ENCODE measurements at places on chromosomes 6 and 20.
A peak's percentile ranks its signal among the peaks of the same experiment; 100 is the strongest.

DNA sequence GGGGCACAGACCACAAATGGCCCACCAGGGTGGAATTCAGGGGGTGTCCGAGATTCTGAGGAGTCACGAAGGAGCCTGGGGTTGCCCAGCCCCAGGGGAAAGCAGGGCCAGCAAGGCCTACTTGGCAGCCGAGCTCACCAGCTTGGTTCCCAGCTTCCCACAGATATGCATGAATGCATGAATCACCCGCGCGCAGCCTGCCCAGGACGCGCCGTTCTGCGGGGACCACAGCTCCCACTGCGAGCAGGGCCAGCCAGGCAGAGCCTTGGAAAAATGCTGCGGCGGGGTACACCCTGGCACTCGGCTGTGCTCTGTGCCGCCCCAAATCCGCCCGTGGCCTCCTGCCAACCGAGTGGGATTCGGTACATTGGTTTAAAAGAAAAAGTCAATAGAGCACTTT is 211.0 kb downstream of the NFATC2 start:
- DNase-seq = peak; percentile 82

- DNase-seq = no peak
These were observed 410.1 kb downstream of the TBC1D32 start for GRCh38 chr6:120924214-120924613.

DNA sequence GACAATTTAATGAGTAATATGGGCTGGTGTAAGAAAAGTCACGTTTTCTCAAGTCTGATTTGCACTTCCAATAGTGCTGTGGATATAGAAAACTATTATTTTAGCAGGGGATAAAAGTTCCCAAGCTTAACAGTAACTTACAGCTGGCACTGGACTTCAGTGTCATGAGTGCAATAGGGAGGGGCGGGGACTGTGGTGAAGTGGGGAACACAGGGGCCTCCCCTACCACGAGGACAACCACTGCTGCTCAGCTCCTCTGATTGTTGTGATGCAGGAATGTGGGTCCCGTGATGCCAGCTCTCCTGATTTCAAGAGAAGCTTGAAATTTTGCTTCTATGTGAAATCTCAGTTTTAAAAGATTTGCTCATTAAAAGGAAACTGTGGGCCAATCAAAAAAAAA is 24.0 kb downstream of the SLC13A3 start:
- DNase-seq = no peak

GRCh38 chr20:12229891-12230290 is 312.2 kb downstream of the BTBD3 start:
- DNase-seq = no peak

DNA sequence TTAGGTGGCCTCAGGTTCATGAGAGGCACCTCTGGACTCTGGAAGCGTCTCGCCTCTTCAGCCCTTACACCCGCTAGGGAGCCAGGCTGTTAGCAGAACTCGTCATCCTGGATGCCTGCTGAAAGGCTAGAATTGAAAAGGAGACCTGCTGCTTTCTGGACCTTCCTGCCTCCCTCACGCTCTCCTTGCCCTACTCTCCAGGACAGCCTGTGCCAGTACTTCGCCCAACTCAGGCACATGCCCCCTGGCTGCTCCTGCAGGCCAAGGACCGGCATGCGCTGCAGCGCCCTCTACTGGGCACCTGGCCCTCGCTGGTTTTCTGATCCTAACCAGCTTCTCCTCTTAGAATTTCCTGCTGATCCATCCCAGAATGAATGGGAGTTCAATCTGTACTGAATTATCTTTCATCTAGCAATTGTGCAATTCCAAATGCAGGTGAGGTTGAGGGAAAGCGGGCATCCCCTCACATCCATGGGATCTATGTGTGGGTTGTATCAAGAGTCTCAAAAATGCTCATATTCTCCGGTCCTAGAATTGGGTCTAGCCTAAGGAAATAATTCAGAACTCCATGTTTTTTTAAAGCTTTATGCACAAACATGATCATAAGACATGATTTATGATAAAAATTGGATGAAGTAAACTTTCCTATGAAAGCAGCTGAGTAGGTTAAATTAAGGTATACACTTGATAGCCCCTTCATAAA is 78.0 kb downstream of the PTPN1 start:
- DNase-seq = peak; percentile 32

- no peak for DNase-seq
These were observed 2.3 kb downstream of the NKAIN2 start for GRCh38 chr6:123805921-123806320.

DNA sequence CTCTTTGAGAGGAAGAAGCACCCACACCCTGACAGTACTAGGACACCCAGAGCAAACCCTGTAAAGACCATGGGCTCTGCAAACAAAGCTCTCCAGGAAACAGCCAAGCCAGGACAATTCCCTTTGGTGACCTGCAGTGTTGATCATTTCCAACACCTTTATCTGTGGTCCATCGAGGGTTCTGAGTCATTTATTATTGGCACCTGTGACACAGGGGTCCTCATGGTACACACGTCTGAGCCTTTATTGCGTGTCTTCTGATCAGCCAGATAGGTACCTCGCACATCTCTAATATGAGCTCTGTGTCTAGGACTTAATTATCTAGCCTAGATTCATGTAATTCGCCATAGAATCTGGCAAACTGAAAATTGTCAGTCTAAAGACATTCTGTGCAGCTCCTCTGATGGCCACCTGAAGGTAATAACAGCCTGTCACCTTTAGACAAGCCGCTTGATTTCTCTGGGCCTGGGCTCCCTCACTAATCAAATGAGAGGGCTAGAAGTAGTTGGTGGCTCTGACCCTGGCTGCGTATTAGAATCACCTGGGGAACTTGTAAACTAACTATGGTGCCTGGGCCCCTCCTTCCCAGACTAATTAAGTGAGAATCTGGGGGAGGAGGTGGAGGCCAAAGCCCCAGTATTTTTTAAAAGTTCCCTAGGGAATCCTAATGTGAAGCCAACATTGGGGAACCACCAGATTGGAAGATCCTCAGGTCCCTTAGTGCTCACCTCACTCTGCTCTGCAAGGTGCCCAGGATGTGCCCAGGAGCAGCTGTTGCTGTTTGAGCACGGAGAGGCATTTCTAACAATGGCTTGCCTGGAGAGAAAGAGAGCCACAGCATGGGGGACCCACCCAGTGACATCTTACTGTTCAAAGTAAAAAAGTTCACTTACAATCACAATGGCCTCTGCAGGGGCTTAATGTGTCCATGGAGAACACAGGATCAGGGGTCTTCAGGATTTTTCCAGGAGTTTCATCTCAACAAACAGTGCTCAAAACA is 122.0 kb upstream of the ARID1B start:
- DNase-seq = no peak

DNA sequence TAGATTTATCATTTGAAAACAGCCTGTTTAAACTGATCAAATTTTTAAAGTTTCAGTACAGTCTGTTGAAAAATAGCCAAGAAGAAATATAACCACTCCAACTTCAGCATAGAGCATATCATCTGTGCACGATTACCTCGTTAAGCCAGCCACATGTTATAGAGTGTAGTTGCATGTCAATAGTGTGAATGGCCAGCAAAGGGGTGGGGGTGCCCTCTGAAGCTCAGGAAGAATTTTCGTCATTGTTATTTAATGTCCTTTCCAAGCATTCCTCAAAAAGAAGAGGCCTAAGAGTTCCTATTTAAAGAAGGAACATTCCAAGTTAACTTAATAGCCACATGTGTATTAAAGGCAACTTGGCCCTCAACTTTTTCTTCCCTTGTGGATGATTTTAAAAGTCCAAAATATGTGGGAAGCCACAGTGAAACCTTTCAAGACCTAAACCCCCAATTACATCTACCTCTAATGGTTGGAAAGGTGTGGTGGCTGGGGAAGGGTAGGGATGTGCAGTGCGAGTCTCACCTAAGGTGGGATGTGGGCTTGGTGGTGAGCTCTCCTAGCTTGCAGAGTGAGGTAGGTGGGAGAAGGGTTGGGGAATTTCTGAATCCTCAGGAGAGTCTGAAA is 1.8 kb upstream of the CCN2 start:
- DNase-seq = no peak

GRCh38 chr6:110799189-110799588 is 16.1 kb downstream of the CDK19 start:
- no peak for DNase-seq

- DNase-seq = no peak
These were observed 16.2 kb upstream of the VAPB start for GRCh38 chr20:58372806-58373205.

DNA sequence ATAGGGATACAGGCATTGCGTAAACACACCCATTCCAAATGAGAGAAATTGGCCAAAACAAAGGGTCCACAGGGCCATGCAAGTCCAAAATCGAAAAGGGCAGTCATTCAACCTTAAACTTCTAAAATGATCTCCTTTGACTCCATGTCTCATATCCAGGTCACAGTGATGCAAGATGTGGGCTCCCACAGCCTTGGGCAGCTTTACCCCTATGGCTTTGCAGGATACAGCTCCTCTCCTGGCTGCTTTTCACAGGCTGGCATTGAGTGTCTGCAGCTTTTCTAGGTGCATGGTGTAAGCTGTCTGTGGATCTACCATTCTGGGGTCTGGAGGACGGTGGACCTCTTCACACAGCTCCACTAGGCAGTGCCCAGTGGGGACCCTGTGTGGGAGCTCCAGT is 744.5 kb downstream of the QKI start:
- DNase-seq = no peak

- DNase-seq = no peak
These were observed 27.0 kb downstream of the CBFA2T2 start for GRCh38 chr20:33516882-33517281.

DNA sequence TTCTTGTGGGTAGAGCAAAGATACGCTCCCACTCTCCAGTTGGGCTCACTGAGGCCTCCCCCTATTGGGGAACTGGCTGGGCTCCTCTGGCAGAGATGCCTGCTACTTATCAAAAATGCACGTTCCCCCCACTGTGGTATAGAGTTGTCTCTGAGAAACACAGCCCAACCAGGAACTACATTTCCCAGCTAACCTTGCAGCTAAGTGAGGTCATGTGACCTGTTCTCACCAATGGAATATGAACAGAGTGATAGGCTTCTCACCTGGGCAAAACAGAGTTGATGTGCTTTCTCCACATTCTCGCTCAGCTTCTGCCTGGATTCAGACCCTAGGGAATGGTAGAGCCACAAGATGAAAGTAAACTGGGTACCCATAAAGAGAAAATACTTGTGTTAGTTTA is 49.1 kb upstream of the PTPRT start:
- DNase-seq = no peak

GRCh38 chr6:70186461-70186860 is 116.4 kb downstream of the COL9A1 start:
- no peak for DNase-seq

DNA sequence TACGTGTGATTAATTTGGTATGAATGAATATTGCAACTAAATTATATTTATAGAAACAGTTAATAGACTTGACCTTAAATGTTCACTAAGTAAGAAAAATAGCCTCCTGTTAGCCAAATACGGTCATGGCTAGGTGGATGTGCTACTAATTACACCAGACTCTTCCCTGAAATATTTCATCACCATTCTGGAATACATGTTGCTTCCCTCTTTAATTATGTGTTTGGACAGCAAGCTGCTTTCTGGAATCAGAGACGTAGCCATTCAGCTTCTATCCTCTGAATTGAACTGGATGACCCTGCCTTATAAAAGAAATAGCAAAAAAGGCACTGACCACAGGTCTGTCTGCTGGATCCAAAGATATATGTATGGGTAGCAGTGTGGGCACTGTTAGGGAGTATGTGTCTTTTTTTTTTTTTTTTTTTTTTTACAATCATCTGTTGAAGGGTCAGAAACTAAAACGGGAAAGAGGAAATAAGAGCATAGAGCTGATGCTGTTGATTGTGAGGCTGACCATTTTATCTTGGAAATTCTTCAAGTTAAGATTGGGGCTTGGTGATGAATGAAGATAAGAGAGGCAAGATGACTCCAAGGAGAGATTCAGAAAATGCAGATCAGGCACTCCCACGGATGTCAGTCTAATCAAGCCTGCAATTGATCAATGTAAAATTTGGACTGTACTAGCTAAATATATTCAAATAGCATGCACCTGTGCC is 283.2 kb upstream of the HSF2 start:
- no peak for DNase-seq

- no peak for DNase-seq
These were observed 157.7 kb downstream of the COL9A1 start for GRCh38 chr6:70145178-70145577.

DNA sequence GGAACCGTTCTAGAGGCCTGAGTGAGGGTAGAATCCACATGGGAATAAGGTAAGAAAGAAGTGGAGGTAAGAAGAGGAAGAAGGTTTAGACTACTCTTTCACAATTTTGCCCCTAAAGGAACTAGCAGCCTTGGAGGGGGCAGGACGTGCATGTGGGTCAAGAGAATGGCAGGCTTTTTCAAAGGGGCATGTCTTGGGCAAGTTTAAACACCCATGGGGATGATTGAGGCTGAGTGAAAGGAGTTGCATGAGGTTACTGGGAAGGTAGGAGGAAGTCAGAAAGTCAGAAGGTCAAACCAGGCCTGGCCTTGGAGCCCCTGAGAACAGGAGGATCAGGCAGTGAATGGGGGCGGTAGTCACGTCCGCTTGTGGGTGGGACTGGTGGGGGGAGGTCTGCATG is 10.2 kb downstream of the ADA start:
- DNase-seq = no peak

- DNase-seq = no peak
These were observed 6.0 kb downstream of the SLC22A23 start for GRCh38 chr6:3450888-3451287.

GRCh38 chr6:45616209-45616608 is 238.5 kb upstream of the SUPT3H start:
- DNase-seq = no peak

DNA sequence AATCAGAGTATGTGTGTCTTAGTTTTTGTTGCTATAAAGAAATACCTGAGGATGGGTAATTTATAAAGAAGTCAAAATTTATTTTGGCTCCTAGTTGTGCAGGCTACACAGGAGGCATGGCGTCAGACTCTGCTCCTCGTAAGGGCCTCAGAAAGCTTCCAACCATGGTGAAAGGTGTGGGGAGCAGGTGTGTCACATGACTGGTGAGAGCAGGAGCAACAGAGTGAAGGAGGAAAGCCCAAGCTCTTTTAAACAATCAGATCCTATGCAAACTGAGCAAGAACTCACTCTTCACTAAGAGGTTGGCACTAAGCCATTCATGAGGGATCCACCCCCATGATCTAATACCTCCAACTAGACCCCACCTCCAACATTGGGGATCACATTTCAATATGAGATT is 1524.3 kb downstream of the HACE1 start:
- no peak for DNase-seq

GRCh38 chr20:39885975-39886649 is 802.9 kb downstream of the MAFB start:
- peak; percentile 51 for DNase-seq

- peak; percentile 37 for DNase-seq
These were observed 41.7 kb upstream of the PIM1 start for GRCh38 chr6:37127961-37128862.

- no peak for DNase-seq
These were observed 607.3 kb upstream of the CITED2 start for GRCh38 chr6:139981768-139982181.

DNA sequence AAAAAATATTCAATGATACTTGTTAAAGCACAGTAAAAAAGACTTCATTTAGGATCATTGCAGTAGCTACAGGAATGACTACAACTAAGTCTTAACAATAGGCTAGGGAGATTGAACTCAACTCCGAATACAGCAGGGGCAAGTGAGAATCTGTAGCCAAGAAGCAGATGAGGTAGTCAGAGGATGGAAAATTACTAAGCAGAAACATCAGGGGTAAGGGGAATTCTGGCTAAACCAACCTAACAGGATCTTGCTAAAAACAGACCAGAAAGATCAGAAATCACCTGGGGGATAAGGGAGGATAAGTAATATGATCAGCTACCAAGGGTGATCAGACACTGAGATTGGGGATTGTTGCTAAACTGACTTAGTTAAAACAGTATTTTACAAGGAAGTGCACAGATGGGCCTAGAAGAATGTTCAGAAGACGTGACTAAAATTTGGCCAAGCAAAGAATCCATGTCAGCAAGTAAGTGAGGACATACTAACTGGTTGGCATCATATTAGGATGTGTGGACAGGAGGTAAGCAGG is 217.5 kb downstream of the TENT5A start:
- DNase-seq = no peak
